Activated T-helper 2 cell treated with anti-CD3 and anti-CD28 coated beads, Interferon-gamma antibody, Interleukin-2, Interleukin-4, amounts not matched to agents 10 μg/mL and 5 μg/mL and 100 μg/mL, durations not matched to agents 14 hours and 24 hours and 36 hours (primary cell): ENCODE measurements at places on chromosomes 11 and 22.

GRCh38 chr22:30291058-30291892 is 2.0 kb upstream of the CASTOR1 start:
- no peaks in the 10 kb centered on the region for H3K27me3 ChIP-seq
- H3K36me3 ChIP-seq, result peaks cover 39% of the 10 kb centered on the region
- H3K4me1 ChIP-seq, result peaks cover 32% of the 10 kb centered on the region

- H3K36me3 ChIP-seq, result peaks cover 23% of the 10 kb centered on the region
- peak; percentile 58 for DNase-seq
- H3K27me3 ChIP-seq, result no peaks in the 10 kb centered on the region
- peaks cover 32% of the 10 kb centered on the region for H3K4me1 ChIP-seq
Measured at GRCh38 chr22:46739094-46739870, 1.2 kb upstream of the CERK start.

DNA sequence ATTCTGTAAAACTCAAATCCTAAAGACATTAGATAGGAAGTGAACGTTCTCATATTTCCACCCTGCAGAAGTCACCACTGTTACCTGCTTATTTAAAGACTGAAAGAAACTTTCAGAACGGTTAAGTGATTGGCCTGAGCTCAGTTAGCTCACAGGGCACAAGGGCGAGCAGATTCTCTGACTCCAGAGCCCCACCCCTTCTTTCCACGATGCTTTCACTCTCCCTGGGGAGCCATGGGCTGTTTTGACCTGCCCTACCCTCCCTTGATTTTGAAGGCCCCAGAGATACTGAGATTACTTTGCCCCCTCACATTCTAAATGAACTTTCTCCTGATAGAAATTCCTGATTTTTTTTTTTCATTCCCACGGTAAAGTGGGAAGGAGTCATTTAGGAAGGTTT is 33.9 kb downstream of the ARHGAP1 start:
- no peak overlapping the region for H3K4me3 ChIP-seq
- H3K27ac ChIP-seq, result no peak overlapping the region
- peaks cover 56% of the 10 kb centered on the region for H3K36me3 ChIP-seq
- H3K4me1 ChIP-seq, result peaks cover 15% of the 10 kb centered on the region
- no peaks in the 10 kb centered on the region for H3K27me3 ChIP-seq

DNA sequence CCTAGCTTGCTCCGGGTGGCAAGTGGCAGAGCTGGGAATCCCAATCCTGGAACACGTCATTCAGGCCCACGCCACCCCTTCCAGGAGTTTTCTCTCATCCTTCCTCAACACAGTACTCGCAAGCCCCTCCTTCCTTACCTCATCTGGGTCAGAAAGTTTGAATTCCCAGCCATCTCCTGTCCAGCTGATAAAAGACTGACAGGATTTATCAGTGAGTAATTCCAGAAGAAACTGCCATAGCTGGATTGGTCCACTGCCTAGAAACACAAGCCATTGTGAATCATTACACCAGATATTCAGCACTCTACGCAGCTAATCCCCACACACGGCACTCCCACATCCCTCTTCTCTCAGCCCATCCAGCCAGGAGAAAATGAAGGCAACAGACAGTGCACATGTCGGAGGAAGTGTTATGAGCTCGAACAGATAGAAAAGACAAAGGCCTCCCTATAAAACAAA is 124.0 kb downstream of the ETS1 start:
- H3K4me1 ChIP-seq, result peaks cover 72% of the 10 kb centered on the region
- peak overlapping the region; percentile 91 for H3K27ac ChIP-seq
- DNase-seq, result no peak

DNA sequence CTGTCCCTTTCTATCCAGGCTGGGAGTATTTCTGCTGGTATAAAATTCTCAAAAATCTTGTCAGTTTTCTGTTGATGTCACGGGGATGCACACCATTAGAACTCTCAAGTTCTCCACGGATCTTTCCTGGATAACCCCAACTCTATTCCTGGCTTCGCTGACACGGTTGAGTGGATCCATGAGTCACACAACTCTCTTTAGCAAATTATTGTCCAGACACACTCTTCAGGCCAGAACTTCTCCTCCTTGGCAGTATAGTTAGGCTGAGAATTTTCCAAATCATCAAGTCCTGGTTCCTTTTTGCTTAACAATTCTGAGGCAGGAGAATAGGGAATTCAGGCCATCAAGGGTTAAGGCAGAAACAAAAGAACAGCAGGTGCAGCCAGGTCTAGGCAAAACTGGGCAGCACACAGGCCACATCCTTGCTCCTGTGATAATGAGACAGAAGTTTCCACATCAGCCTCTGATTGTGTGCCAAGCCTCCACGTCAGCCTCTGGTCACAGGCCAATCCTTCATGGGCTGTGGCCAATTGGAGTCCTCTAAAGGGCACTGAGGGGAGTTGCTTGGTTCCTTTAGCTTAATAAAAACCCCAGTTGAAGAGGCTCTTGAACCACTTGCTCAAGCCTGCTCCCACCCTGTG is 5.7 kb upstream of the ACAT1 start:
- DNase-seq, result no peak
- H3K4me1 ChIP-seq, result peaks cover 3% of the 10 kb centered on the region
- H3K27me3 ChIP-seq, result no peaks in the 10 kb centered on the region
- no peaks in the 10 kb centered on the region for H3K36me3 ChIP-seq
- H3K4me3 ChIP-seq, result no peak overlapping the region

DNA sequence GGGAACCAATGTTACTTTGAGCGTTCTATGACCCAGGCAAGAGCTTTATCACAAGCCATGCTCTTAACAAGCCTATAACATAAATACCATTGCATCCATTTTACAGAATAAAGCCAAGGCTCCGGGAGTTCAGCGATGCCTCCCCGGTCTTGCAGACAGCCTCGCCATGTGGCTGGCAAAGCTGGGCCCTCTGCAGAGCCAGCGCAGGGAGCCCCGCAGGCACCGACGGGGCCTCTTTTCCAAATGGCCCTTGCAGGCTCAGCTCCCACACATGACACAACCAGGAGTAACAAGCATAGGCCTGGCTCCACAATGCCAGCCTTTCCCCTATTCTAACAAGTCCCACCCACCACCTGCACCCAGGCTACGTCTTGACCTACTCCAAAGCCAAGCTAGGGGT is 72.2 kb upstream of the TSPAN18 start:
- H3K4me1 ChIP-seq, result no peaks in the 10 kb centered on the region
- no peaks in the 10 kb centered on the region for H3K36me3 ChIP-seq
- H3K27ac ChIP-seq, result no peak overlapping the region
- H3K4me3 ChIP-seq, result no peak overlapping the region

- no peaks in the 10 kb centered on the region for H3K4me1 ChIP-seq
- no peak overlapping the region for H3K4me3 ChIP-seq
- H3K27ac ChIP-seq, result no peak overlapping the region
Measured at GRCh38 chr11:63705526-63705925, 24.2 kb downstream of the RTN3 start.
